ENCODE measurements at places on chromosomes 2 and 18.

GRCh38 chr2:40213071-40213470 is 238.8 kb downstream of the SLC8A1 start:
- DNase-seq, result no peak

DNA sequence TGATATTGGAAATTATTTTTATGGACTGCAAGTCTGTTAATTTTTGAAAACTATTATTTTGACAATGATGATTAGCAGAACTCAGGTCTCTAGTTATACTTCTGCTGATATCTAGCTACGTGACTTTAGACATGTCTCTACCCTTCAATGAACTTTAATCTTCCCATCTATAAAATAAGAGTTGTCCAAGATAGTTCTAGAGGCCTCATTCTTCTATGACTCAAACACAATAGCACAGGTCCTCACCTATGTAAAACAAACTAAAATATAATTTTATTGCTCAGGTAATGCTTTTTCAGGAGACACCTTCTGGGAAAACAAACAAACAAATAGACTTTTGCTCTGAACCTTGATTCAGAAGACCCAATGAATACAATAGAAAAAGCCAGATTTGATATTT is 544.4 kb upstream of the SETBP1 start:
- DNase-seq, result no peak

DNA sequence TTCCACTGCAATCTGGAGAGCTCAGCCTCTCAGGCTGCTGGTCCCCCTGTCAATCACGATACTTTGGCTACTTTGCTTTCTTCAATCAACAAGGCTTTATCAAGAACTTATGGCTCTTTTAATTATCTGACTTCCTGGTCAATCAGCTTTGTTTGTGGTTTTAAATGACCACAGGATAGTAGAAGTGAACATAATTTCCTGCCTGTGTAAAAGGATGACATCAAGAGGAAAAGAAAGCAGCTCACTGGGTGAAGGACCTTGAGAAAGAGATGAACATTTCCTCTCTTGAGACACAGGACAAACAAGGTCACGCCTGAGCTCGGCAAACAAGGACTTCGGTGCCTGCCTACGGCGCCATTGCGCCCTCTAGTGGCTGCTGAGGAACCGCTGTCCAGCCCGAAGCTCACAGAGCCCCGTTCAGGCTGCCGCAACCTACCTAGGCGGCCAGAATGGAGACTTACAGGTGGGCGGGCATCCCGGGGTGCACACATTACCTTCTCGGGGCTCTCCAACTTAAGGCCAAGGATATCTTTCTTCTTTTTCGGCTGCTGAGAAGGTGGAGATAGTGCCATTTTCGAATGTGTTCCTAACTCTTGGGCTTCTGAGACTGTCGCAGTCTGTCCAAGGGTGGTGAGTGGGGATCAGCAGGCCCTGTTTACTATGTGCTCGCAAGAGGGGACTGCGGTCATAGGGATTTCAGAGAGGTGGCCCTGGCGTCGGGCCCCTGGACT is 54.0 kb downstream of the IL1RL2 start:
- peak; percentile 94 for DNase-seq

- DNase-seq, result no peak
Measured at GRCh38 chr2:127932199-127932876, 46.6 kb upstream of the AMMECR1L start.

- no peak for DNase-seq
Measured at GRCh38 chr2:42254186-42254895, 85.2 kb downstream of the EML4 start.

DNA sequence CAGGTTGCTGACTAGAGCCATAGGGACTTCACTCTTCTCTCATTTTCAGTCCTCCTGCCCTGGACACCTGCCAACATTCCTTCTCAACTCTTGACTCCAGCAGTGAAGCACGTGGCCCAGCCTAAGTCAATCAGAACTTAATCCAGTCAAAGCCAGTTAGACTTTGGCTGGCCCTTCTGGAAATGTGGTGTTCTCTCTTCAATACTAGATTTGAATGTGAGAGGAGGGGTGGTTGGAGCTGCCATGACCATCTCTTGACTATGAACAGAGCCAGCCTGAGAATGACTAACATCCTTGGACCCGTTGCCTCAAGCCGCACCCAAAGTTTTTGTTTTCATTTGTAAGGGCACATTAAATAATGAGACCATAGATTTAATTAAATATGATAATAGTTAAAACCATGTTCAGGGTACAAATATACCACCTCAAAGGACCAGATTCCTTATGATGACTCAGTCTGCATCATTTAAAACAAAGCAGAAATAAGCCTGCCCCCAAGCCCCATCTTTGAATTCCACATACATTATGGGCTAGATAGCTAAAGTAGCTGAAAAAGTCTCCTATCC is 49.7 kb upstream of the RASGRP3 start:
- DNase-seq, result no peak
